ENCODE measurements at places on chromosomes 5 and 9.

- DNase-seq, result no peak
Observed at GRCh38 chr5:137734331-137734730, 1.6 kb downstream of the KLHL3 start.

GRCh38 chr5:106523852-106524251 lies 1146.9 kb downstream of the EFNA5 start:
- DNase-seq, result no peak

- no peak for DNase-seq
Observed at GRCh38 chr9:127537792-127538191, 74.3 kb upstream of the STXBP1 start.

GRCh38 chr5:1751026-1751863 lies 48.4 kb downstream of the MRPL36 start:
- DNase-seq, result no peak

GRCh38 chr9:108386032-108386431 lies 469.8 kb downstream of the ACTL7B start:
- no peak for DNase-seq

DNA sequence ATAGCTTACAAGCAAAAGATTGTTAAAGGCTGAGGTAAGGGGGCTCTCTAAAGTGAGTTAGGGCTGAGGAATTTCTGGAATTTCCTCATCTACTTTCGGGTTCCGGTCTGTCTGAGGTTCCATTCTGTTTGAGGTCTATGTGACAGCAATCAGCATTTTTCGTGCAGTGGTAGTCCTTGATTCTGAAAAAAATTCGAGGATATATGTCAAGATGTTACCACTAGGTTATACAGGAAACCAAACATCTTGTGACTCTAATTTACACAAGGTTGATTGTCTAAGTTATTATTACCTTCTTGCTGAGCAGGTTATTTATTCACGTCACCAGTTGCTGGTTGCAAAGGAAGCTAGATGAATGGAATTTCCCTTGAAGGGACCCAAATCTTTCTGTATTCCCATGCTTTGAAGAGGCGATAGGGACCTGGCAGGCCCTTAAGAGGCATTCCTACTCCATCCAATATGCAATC lies 35.2 kb downstream of the RLN2 start:
- DNase-seq, result no peak

- no peak for DNase-seq
Observed at GRCh38 chr5:135447298-135447929, at the start of gene DCANP1. Gene DCANP1 (minus strand): TSS chr5:135447348. CDS start chr5:135447108, 240 bp downstream.

DNA sequence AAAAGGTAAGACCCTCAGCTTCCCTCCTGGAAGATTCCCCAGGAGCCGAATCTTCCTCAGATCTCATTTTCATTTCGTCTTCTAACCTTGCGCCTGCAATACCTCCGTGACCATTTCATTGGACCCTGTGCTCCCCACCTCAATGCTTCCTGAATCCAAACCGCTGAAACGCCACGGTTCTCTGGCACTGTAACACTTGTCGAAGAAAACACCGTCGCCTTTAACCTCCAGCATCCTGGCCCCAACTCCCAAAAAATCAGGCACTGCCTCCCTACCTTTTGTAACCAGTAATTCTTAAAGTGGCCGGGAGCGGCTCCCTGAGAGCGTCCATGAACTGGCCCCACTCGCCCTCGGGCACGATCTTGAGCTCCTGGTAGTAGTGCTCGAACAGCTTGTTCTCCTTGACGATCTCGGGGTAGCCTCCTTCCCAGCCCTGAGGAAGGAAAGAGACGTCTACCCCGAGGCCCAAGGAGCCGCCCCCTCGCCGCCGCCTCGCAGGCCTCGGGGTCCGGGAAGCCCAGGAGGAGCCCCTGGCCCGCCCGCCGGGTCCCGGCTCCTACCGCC lies 438 bp downstream of the NSUN2 start:
- no peak for DNase-seq

GRCh38 chr9:87494970-87495471 lies 2.6 kb upstream of the DAPK1 start:
- DNase-seq, result no peak

GRCh38 chr5:125295405-125295872 lies 549.0 kb upstream of the ZNF608 start:
- DNase-seq, result no peak

GRCh38 chr5:444226-444625 lies 1.2 kb downstream of the EXOC3 start:
- peak; percentile 1 for DNase-seq

- DNase-seq, result no peak
Observed at GRCh38 chr5:35282810-35283209, 52.5 kb upstream of the PRLR start.

GRCh38 chr5:165026971-165027370 lies 1521.6 kb downstream of the MAT2B start:
- DNase-seq, result no peak

DNA sequence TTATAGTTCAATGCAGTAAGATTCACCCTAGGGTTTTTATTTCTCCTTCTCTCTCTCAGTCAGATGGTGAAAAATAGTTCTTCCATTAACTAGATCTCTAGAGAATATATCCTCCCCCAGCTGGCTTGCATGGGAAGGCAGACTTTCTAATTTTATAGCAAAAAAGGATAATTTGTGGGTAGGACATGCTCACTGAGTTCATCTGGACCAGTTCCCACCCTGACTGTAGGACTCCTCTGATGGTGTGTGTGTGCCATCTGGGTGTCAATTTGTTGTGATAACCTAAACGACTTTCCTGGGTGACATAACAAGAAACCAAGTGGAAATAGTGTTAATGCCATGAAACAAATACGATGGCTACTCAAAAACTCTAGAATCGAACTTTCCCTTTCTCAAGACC lies 44.9 kb downstream of the APBA1 start:
- DNase-seq, result no peak

DNA sequence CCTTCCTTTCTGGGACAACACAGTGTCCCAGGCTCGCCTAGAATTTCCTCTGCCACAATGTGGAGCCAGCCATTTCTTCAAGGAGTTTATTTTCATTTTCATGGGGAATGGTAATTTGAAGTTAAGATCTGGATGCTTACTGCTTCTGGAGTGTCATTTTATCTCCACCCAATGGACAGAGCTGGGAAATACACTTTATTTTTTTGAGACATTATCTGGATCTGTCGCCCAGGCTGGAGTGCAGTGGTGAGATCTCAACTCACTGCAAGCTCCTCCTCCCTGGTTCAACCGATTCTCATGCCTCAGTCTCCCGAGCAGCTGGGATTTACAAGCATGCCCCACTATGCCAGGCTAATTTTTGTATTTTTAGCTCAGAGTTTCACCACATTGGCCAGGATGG lies 12.7 kb upstream of the THG1L start:
- DNase-seq, result no peak

DNA sequence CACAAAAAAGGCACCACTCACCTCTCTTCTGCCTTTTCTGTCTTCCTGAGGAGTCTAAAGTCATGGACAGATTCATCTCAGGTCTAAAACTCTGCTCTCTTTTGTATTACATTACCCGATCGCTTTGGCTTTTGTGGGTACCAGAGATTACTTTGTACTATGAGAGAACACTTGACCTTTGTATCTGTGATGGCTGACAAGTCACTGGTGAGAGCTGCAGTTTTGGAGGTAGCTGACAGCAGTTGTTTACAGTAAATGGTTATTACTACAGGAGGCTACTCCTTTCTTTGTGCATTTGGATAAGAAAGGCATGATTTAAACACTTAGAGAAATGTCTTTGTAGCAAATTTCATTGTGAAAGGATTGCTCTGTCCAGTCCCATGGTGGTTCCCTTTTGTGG lies 307.3 kb downstream of the FBXL17 start:
- DNase-seq, result no peak

DNA sequence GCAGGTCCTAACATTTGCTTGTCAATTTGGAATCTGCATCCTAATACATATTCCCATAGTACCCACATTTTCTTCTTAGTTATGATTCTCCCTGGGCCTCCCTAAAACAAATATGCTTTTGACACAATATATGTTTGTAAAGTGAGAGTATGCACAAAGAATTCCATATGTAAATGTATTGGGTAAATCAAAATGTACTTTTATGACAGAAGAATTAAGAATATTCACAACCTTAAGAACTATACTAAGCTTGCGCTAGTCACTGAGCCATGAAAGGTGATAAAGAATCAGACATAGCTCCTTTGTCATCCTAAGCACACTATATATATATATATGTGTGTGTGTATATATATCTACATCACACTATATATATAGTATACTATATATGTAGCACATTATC lies 438.5 kb downstream of the ACTL7B start:
- DNase-seq, result no peak

- DNase-seq, result no peak
Observed at GRCh38 chr9:121914017-121914595, 179.0 kb downstream of the TTLL11 start.

- DNase-seq, result no peak
Observed at GRCh38 chr9:92439921-92440750, 15.9 kb upstream of the OMD start.

GRCh38 chr5:43699910-43700309 lies 96.9 kb downstream of the NNT start:
- no peak for DNase-seq

DNA sequence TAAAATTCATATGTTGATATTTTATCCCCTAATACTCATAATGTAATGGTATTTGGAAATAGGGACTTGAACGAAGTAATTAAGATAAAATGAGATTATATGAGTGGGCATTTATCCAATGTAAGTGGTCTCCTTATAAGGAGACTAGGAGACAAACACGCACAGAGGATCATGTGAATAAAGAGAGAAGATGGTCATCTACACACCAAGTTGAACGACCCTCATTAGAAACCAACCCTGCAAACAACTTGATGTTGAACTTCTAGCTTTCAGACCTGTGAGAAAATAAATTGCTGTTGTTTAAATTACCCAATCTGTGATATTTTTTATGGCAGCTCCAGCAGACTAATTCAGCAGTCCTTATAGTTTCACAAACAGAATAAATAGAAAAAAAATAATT lies 27.5 kb upstream of the SELENOP start:
- no peak for DNase-seq

- no peak for DNase-seq
Observed at GRCh38 chr5:157540707-157541446, 34.7 kb downstream of the ADAM19 start.

- no peak for DNase-seq
Observed at GRCh38 chr9:91790917-91791316, 159.1 kb downstream of the ROR2 start.

- peak; percentile 41 for DNase-seq
Observed at GRCh38 chr5:136082390-136083193, 50.1 kb upstream of the SMAD5 start.

- no peak for DNase-seq
Observed at GRCh38 chr5:65324226-65324625, 157.5 kb downstream of the ADAMTS6 start.

GRCh38 chr9:87678650-87679355 lies 47.1 kb upstream of the CTSL start:
- no peak for DNase-seq

DNA sequence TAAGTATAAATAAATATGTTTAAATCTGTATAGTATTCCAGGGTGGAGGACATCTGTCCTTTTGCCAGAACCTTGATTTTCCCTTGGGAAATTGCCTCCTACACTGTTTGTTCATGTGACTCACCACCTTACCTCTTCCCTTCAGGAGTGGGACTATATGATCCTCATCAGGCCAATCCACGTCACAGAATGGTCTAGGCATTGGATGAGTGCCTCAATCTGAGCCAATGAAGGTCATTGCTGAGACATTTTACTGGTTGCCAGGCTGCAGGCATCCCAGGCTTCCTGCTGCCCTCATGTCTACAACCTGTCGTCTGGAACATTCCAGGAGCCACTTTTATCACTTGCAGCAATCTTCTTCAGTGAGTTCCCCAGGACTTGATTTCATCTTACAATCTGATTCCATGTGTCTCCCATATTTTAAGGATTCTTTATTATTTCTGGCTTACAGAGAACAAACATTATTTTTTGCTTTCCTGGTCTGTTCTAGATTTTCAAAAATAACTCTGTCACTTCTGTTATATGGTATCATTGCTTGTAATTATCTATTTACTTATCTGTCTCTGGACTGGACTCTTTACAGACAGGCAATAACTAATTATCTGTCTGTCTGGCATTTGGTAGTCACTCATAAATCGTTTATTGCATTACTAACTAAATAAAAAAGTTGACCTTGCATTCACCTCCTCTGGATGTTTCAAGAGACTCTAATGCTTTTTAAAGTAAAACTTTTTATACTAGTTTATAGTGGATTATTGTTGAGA lies 107.3 kb upstream of the APC start:
- DNase-seq, result no peak

DNA sequence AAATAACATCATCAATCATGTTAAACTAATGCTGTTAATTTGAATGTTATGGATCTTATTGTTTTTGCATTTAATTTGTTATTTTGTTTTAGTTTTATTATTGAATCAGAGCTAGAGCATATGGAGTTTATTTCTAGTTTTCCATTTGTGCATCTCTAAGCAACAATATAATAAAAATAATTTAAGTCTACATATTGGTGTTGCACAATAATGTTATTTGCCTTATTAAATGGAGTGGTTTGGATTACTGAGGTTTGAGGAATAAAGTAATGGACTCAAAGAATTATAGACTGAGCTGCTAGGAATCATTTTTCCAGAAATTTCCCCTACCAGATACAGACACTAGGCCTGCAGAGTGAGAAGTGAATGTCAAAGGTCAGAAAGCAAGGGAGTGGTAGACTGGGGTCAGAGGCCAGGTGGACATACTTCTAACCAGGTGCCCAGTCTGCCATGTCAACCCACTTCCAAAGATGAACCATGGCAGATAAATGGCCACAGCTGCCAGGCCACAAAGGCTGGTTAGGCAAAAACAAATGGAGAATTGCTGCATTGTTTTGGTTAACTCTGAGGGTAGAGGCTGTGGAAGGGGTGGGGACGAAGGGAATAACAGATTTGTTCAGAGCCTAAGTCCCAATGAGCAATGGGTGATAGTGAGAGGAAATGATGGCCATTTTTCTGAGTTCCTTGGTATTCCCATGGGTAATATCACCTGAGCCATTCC lies 113.1 kb downstream of the FBXL7 start:
- no peak for DNase-seq

Data from T-helper 17 cell (primary cell).